Chondrocyte (in vitro differentiated cells): ENCODE measurements at places on chromosomes 1 and 21. TPM values are rescaled to one million over a fixed set of nuclear protein-coding genes. Genes with fewer than 3 reads are reported as not detected.
A peak's percentile ranks its signal among the peaks of the same experiment; 100 is the strongest.

DNA sequence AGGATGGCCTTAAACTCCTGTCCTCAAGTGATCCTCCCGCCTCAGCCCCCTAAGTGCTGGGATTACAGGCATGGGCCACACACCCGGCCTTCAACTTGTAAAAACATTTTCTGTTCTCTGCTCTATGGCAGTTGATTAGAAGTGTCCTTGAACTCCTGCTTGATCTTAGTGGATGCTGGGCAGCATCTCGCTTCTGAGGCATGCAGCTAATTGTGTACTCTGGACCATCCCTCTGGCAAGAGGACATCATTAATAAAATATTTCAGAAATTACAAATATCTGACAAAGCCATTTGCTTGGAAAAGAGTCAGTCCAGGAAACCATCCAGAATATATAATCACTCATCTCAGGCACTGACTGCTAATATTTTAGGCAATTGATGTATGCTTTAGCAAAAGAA lies 8.1 kb downstream of the NGF start:
- peaks cover 100% of the 10 kb centered on the region for H3K4me1 ChIP-seq
- DNase-seq: no peak
- peaks cover 6% of the 10 kb centered on the region for H3K36me3 ChIP-seq

Gene CYP4Z1
- not detected in 3 replicates for total RNA-seq

DNA sequence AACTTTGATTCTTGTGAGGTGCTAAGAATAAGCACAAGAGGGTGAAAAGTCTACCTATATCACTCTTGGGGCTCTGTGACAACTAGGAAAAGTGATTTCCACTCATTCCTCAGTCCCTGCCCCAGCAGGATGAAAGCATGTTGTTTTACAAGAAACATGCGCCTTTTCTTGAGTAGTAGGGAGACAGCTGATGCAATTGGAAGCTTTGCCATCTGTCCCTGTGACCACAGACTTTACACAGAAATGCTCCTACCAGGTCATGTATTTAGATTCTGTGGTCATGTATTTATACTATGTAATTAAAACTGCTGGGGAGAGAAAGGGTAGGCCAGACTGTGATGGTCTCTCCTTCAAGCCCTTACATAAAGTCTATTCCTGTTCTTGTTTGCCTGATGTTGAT lies 445.5 kb downstream of the PTPRC start:
- DNase-seq: no peak
- peaks cover 55% of the 10 kb centered on the region for H3K4me1 ChIP-seq
- no peaks in the 10 kb centered on the region for H3K27me3 ChIP-seq
- peak overlapping the region; percentile 83 for H3K27ac ChIP-seq

Gene DSTYK
- total RNA-seq: 12.5 to 12.7 TPM (median 12.6 TPM) in 3 replicates

DNA sequence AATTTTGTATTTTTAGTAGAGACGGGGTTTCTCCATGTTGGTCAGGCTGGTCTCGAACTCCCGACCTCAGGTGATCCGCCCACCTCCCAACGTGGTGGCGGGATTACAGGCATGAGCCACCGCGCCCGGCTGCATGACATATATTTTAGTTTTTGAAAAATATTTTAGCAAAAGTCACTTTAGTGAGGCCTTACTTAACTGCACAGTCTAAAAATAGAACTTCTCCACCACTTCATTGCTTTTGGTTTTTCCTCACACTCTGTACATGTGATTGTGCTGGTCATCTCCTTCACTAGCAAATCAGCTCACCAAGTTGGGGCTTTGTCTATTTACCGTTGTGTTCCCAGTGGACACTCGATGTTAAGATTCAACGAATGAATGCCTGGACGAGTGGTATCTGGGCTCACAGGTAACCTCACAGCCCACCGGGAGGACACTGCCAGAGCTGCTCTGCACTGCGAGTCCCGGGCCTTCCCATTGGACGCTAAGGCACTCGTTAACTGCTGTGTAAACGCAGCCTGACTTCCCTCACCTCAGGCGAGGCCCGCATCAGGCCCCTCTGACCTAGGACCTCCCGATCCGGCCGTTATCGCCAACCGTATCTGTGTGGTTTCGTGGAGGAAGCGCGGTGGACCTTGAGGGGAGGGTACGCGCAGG lies 14.0 kb upstream of the ZNF692 start:
- peak overlapping the region; percentile 91 for H3K4me3 ChIP-seq
- H3K4me1 ChIP-seq: peaks cover 15% of the 10 kb centered on the region
- H3K36me3 ChIP-seq: no peaks in the 10 kb centered on the region
- H3K27ac ChIP-seq: peak overlapping the region; percentile 99

DNA sequence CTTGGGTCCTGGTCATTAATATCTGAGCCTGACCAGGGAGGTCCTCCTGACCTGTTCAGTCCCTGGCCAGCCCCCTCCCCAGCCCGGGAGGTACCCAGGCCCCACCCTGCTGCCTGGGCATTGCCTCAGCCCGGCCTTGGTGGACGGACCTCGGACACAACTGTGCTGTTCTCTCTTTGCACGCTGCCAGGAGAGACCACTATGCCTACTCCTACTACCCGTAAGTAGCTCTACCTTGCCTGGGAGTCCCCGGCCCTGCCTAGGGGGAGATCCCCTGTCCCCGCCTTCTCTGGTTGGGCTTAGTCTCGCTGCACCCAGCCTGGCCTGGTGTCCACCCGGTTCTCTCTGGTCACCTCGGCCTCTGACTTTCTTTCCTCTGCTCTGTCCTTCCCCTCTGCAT lies 53.2 kb downstream of the PTPRU start:
- H3K36me3 ChIP-seq: peaks cover 8% of the 10 kb centered on the region
- H3K27me3 ChIP-seq: no peaks in the 10 kb centered on the region
- no peak overlapping the region for H3K27ac ChIP-seq
- peak; percentile 66 for DNase-seq
- no peaks in the 10 kb centered on the region for H3K4me1 ChIP-seq

DNA sequence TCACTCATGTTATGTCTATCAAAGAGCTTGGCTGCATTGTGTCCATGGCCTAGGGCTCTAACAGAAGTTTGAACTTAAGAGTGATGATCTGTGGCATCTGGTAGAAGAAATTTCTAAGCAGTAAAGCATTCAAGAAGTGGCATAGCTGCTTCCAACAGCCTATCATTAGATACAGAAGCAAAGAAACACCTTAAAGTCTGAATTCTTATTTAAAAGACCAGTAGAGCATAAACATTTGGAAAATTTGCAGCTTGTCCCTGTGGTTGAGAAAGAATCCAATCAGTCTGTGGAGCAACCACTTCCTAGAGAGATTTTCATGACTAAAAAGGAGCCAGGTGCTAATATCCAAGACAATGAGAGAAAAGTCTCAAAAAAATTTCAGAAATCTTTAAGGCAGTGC lies 165.5 kb downstream of the SNX7 start:
- no peaks in the 10 kb centered on the region for H3K4me1 ChIP-seq
- H3K27me3 ChIP-seq: peaks cover 10% of the 10 kb centered on the region
- H3K27ac ChIP-seq: no peak overlapping the region
- H3K4me3 ChIP-seq: no peak overlapping the region
- no peak for DNase-seq
- H3K36me3 ChIP-seq: no peaks in the 10 kb centered on the region

- H3K36me3 ChIP-seq: no peaks in the 10 kb centered on the region
- H3K27me3 ChIP-seq: no peaks in the 10 kb centered on the region
- H3K4me1 ChIP-seq: peaks cover 12% of the 10 kb centered on the region
- no peak for DNase-seq
- no peak overlapping the region for H3K27ac ChIP-seq
- no peak overlapping the region for H3K4me3 ChIP-seq
Measured at GRCh38 chr1:97202481-97203380, 481.1 kb downstream of the PTBP2 start.

Gene ANKRD34A
- total RNA-seq: 1.2 to 3.1 TPM (median 2.0 TPM) in 3 replicates

- no peaks in the 10 kb centered on the region for H3K4me1 ChIP-seq
- no peak overlapping the region for H3K4me3 ChIP-seq
- no peak overlapping the region for H3K27ac ChIP-seq
Measured at GRCh38 chr1:50126927-50127715, 18.4 kb downstream of the ELAVL4 start.

Gene FCGR3A
- total RNA-seq: not detected in 3 replicates

DNA sequence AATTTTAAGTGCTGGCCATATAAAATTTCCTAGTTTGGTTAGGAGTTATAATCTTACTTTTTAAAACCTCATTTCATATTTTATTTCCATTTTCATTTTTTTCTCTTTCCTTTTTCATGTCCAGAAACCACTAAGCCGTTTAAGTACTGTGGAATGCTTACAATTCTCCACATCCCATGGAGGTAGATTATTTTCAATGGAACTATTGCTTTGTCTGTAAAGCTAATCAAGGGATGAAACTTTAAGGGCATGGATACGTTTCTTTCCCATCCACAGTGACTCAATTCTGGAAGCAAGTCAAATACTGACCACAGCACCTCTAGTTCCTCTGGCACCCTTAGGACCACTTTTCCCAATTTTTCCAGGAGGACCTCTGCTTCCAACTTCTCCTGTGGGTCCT lies 139.1 kb upstream of the ZNHIT6 start:
- no peak overlapping the region for H3K4me3 ChIP-seq
- H3K27ac ChIP-seq: no peak overlapping the region
- peaks cover 30% of the 10 kb centered on the region for H3K4me1 ChIP-seq
- DNase-seq: no peak

DNA sequence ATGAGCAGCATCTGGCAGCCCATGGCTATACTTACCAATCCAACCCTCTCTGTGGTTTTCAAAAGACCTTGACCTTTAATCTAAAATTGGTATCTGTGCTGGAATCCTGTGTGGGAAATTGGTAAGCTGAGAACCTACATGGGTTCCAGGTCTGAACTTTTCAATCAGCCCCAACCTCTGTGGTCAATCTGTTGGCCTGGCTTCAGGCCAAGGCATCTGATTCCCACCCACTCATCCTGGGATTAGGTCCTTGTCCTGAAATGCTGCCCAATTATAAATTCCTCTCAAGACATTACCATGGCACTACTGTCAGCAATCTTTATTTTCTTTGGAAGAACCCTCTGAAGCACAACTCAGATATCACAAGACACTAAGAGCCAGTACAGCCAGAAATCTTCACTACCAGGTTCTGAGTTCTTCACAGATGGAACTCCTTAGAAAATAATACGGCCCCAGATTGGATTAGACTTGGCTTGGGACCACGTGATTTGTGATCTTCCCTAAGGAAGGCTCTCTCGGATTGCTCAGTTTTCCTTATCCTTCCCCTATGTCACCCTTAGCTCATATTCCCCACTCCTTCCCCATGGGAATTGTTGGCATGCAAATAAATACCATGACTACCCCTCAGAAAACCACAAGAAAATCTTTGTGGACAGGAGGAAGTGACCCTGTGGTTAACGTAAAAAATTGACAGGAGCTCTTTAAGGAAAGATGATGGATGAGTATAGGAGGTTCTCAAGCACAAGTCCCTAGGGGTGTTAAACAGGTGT lies 207.9 kb upstream of the ST6GALNAC5 start:
- H3K27me3 ChIP-seq: peaks cover 21% of the 10 kb centered on the region
- H3K4me3 ChIP-seq: no peak overlapping the region
- peaks cover 8% of the 10 kb centered on the region for H3K36me3 ChIP-seq
- H3K27ac ChIP-seq: peak overlapping the region; percentile 83
- peaks cover 18% of the 10 kb centered on the region for H3K4me1 ChIP-seq
- no peak for DNase-seq

DNA sequence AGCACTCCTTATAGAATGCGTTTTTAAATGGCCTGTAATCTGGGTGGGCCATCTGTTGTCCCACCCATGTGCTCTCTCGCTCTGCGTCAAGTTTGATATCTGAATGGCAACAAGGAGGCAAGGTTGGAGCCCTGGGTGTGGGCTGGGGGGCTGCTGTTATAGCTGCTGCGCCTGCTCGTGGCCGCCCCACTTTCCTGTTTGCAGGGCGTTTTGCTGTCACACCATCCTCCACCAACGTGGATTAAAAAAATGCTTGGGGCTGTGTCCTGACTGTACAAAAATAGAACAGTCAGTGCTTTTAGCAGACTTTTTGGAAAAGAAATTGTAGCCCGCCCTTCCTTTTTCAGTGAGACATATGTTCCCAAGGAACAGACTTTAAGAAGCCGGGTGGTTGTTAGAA lies 25.4 kb downstream of the UMODL1 start:
- H3K4me3 ChIP-seq: no peak overlapping the region
- DNase-seq: no peak
- H3K27me3 ChIP-seq: no peaks in the 10 kb centered on the region
- H3K27ac ChIP-seq: peak overlapping the region; percentile 100
- H3K36me3 ChIP-seq: peaks cover 6% of the 10 kb centered on the region
- H3K4me1 ChIP-seq: peaks cover 52% of the 10 kb centered on the region

DNA sequence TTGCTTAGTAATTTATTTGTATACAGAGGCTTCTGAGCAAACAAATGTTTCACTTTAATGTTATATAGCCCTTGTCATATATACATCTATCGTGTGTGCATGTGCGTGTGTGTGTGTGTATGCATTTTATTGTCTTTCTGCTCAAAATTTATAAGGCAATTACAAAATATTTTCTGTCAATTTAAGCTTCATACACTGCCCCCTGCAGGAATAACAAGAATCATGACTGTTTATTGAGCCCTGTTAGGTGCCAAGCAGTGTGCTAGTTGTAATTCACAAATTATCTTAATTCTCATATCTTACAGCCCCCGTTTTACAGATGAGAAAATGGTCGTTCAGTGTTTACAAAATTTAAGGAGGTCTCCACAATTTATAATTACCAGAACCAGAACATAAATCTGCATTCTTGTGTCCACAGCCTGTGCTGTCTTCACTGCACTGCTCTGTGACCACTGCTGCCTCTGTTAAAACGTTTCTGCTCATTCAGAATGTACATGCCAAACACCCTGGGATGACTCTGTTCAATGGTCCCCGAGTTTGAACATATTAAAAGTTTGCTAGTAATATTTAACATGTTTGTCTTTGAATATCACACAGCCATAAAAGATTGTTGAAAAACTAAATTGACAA lies 181.3 kb downstream of the ATP6V1G3 start:
- H3K4me3 ChIP-seq: no peak overlapping the region
- peaks cover 18% of the 10 kb centered on the region for H3K4me1 ChIP-seq
- H3K27ac ChIP-seq: no peak overlapping the region
- no peak for DNase-seq
- no peaks in the 10 kb centered on the region for H3K36me3 ChIP-seq
- H3K27me3 ChIP-seq: no peaks in the 10 kb centered on the region

- no peak for DNase-seq
- no peaks in the 10 kb centered on the region for H3K27me3 ChIP-seq
- H3K36me3 ChIP-seq: peaks cover 2% of the 10 kb centered on the region
Measured at GRCh38 chr1:246066573-246066972, 440.5 kb downstream of the SMYD3 start.

DNA sequence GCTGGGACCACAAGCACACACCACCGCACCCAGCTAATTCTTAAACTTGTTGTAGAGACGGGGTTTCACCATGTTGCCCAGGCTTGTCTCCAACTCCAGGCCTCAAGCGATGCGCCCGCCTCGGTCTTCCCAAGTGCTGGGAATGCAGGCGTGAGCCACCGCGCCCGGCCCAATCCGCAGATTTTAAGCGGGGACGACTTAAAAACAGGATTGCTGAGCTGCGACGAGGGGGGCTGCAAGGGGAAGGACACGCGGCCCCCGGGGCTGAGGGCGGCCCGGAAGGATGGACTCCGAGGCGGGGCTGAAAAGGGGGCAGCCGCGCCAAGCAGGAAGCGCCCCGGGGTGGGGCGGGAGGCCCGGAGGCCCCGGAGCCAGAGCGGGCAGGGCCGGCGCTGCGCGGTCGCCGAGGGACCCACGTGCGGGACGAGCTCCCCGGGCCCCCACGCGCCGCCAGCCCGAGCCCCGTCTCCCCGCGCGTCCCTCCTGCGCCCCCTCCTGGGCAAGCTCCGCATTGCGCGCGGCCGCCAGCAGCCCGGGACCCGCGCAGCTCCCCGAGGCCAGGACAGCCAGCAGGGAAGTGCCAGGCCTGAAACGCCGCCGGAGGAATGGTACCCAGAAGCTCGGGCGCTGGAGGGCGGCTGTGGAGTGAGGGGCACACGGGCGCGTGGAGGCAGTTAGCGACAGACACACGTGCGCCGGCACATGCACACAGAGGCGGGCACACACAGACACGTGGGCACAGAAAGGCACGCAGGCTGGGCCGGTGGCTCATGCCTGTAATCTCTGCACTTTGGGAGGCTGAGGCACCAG lies 5.5 kb upstream of the PRKCZ start:
- no peak overlapping the region for H3K27ac ChIP-seq
- peak overlapping the region; percentile 2 for H3K4me3 ChIP-seq
- peaks cover 29% of the 10 kb centered on the region for H3K27me3 ChIP-seq
- no peak for DNase-seq
- H3K4me1 ChIP-seq: peaks cover 4% of the 10 kb centered on the region
- no peaks in the 10 kb centered on the region for H3K36me3 ChIP-seq
